ENCODE measurements at places on chromosomes 7 and 10. TPM values are rescaled to one million over a fixed set of nuclear protein-coding genes. Genes with fewer than 3 reads are reported as not detected.
A peak's percentile ranks its signal among the peaks of the same experiment; 100 is the strongest.

FBXL13 gene
- total RNA-seq = 3.6 TPM

ITPRID1 gene
- total RNA-seq = not detected

GRCh38 chr10:86329093-86329710 lies 37.4 kb downstream of the GRID1 start:
- DNase-seq = no peak

DNA sequence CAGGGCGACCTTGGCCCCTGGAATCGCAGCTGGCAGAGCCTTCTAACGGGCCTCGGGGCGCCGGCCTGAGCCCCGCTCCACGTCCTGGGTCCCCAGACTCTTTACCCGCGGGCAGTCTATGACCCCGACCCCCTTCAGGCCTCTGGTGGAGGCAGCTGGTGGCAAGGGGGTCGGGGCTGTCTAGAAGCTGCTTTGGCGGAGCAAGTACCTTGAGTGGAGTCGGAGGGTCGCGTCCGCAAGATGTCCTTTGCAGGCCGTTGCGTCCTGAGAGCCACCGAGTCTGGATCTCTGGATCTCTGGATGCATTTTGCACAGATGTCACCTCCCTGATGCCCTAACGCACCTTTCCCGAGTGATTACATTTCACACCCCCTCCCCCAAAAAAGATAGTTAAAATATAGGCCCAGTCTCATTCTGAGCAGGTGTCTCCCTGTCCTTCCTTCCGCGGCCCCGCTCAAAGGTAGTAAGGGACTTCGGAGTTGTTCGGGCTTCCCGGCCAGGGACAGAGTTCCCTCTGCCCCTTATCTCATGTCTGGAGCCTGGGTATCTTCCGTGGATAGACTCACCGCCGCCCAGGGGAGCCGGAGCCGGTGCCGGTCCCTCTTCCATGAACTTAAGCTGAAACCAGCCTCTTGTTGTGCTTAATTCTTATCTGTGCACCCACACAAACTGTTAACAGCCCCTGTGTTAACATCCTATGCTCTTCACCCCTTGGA lies 457 bp downstream of the ACADSB start:
- peak; percentile 41 for DNase-seq

DNA sequence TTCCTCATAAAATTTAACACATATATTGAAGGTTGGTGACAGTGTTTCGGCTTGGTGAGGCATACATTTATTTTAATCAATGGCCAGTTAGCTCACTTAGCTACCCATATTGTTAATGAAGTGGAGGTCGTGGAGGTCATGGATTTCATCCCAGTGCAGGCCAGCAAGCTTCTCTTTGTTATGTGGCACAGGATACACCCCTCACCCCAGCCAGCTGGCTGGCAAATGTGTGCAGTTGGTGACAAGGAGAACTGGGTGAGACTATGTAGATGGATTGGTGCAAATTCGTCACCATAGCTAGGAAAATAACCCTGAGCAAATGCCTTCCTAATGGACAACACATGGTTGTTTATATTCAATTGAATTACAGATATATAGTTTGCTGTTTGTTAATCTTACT lies 50.5 kb upstream of the FOXP2 start:
- no peak for DNase-seq

GRCh38 chr7:102985176-102985783 lies 72.5 kb downstream of the LRRC17 start:
- no peak for DNase-seq

- no peak for DNase-seq
These were observed 150.9 kb downstream of the PRKAG2 start for GRCh38 chr7:151725844-151726651.

DNA sequence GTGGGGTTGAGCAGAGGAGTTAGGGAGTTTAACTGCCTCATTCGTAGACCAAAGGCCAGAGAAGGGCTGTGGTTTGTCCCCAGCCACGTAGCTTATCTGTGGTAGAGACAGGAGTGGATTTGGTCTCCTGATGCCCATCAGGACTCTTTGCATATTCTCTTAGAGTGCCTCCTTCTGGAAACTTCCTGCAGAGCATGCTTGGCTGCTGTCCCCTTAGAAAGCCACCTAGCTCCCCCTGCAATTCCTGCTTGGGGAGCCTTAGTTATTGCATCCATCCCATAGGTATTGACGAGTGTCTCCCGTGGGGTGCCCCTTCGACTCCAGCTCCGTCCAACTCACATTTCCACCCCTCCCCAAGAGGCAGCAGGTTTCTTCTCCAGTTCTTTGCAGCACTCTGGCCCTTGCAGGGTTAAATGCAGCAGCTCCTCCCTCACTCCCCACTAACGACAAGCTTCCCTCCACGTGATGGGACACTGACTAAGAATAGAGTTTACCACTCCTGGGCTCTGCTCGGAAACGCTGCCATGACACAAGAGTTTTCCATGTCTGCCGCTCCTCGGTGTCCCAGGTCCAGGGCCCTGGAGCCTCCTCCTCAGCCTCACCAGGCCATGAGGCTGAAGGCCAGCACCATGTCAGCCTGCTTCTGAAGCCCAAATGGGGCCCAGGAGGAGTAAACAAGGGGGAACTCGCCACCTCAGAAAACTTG lies 147.8 kb upstream of the UNC5B start:
- DNase-seq = no peak

DNA sequence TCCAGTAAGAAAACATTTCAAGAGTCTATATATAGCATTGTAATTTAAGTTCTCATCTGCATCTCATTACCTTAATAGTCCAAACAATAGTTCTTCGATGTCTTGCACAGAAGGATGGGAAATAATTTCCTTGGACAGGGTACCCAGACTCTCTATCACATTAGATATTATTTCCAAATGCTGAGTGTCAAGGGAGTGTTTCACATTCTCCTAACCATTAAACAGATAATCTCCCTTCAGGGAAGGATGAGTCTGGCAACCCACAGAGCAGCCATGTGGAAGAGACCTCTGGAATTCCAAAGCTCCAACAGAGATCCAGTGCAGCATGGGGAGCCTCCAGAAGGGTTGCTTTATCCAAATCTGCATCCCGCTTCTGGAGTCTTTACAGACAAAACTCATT lies 89.6 kb downstream of the FZD1 start:
- no peak for DNase-seq

DNA sequence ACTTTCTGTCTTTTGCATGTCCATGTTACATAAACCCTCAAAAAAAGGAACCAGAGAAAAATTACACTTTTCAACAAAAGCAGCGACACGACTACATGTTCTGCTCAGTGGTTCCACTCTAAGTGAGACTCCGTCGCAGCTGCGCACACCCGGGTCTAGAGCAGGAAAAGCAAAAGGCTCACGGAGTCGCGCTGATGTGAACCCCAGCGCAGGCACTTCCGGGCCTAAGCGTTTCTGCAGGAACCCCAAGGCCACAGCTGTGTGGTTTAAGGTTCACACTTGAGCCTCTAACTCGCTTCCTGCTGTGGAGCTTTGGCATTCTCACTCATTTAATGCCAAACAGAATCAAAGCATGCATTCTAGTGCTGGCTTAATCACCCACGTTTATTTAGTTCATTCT lies 240.3 kb downstream of the DNAJB6 start:
- no peak for DNase-seq

DNA sequence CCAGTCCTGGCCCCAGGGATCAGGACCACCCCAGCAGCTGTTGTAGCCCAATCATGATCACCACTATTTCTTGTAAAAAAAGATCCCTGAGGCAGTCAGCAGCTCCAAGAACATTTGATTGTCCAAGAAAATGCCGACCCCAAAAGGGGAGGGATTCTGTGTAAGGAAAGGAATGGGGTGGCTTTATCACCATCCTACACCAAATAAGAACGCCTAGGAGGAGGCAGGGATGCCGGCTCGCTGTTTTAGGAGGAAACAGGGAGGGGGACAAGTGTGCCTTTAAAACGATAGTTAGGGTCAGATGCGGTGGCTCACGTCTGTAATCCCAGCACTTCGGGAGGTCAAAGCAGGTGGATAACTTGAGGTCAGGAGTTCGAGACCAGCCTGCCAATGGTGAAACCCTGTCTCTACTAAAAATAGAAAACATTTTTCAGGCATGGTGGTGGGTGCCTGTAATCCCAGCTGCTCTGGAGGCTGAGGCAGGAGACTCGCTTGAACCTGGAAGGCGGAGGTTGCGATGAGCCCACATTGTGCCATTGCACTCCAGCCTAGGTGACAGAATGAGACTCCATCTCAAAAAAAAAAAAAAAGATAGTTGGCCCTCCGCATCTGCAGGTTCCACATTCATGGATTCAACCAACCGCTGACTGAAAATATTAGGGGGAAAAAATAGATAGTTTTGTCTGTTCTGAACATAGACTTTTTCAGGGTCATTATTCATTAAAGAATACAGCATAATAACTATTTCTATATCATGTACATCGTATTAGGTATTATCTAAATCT lies 63.6 kb downstream of the PDIA4 start:
- no peak for DNase-seq

GRCh38 chr7:141696348-141696747 lies 5.6 kb downstream of the DENND11 start:
- no peak for DNase-seq

DNA sequence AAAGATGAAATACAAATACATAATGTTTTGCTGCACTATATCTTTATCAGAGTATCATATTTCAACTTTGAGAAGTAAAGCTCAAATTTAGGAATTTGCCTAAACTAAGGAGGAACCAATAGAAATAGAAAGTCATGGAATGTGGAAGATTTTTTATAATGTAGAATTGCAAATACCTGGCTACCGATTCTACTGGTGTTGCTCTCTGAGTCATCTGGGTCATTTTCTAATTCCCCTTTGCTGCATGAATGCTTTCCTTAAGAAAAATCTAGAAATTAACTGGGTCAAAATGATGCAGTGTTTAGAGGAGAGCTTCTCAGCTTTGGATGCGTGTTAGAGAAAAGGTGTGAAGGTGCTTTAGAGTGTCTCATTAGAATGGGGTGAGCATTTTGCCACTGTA lies 568.9 kb upstream of the ANKRD30A start:
- no peak for DNase-seq

DNA sequence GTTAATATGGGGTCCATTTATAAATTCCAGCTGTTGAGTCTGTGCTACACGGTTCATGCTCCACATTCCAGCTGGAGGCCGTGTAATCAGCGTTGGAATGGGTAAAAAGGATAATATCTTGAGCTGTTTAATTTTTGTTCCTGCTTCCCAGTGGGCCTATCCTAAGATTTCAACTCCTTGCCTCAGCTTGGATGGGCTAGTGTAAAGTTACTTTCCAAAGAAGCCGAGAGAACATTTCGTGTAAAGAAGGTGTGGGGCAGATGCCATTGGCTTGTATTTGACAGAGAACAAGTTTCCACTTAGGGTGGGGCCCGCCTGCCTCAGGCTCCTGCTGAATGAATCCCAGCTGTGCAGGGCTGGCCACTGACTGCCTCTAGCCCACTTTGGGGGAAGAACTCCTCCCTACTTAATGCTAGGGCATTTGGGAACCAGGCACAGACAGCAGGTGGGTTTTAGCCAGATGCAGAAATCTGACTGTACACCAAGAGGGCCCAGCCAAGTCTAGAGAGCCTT lies 125.9 kb upstream of the LYZL2 start:
- DNase-seq = no peak

GRCh38 chr7:111388016-111388415 lies 174.3 kb downstream of the IMMP2L start:
- no peak for DNase-seq

DNA sequence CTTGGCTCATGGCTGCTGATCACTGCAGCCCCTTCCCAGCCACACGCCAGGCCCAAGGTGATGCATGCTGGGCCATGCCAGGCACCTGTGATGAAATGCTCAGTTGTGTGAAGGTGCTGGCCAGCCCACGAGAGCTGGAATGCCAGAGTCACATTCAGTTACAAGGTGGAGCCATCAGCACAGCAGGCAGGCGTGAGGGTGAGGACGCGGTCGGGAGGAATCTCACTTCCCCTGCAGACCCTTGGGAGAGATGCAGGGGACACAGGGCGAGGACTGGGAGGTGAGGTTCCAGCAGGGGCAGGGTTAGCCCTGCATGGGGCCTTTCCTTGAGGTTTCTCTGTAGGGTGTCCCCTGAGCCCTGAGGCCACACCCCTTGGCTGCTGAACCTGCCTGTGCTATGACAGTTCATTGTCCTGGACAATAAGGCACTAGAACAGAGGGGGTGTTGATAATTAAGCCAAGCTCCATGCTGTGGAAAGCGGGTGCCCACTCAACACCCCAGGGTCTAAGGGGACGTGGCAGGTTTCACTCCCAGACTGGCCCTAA lies 82.4 kb downstream of the ADARB2 start:
- DNase-seq = no peak

- no peak for DNase-seq
These were observed 20.7 kb downstream of the TSPAN13 start for GRCh38 chr7:16774294-16774693.

GRCh38 chr7:5681423-5681822 lies 100.0 kb downstream of the RNF216 start:
- DNase-seq = no peak

DNA sequence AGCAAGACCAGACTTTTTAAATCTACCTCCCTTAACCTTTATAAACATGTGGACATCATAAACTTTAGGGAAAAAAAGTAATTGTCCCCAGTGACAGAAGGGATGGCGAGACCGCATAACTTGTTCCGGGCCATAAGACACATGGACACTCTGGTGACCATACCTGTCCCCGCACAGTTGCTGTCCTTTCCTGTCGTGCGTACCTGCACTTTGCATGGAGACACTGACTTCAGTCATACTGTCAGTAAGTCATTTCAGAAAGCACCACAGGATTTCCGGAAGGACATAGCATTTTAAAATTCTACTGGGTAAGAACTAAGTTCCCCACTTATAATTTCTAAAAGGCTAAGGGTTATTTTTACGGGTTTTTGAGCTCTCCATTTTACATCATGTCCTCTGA lies 120.9 kb downstream of the CREB5 start:
- no peak for DNase-seq

DNA sequence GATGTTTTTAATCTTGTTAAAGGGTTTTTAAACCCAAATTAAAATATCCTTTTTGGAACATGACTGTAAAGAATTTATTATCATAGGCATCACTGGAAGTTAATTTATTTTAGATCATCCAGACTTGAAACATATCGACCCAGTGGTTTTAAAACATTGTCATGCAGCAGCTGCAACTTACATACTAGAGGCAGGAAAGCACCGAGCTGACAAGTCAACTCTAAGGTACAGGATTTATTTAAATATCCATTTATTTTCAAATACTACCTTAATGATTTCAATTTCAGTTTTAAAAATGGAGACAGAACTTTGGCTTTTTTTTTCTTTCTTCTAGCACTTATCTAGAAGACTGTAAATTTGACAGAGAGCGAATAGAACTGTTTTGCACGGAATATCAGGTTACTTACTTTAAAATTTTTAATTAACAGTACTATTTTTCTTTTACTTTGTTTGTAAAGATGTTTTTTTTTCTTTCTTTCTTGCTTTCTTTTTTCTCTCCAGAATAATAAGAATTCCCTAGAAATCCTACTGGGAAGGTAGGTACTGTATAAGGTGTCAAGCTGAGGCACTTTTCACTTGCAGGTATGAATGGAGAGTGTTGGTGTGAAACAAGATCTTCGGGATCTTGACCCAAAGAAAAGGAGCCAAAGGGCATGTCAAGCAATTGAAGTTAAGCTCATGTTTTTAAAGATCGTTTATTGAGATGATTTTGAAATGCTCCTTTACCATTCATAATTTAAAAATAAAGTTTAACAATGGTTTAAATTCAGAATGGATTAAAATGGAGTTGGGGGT lies 1.8 kb downstream of the COMMD3 start:
- DNase-seq = no peak

- peak; percentile 13 for DNase-seq
These were observed 31.9 kb upstream of the C10orf53 start for GRCh38 chr10:49647554-49647953.

Measured in mesothelial cell of epicardium (in vitro differentiated cells).